ENCODE measurements at places on chromosomes 3 and 15.

DNA sequence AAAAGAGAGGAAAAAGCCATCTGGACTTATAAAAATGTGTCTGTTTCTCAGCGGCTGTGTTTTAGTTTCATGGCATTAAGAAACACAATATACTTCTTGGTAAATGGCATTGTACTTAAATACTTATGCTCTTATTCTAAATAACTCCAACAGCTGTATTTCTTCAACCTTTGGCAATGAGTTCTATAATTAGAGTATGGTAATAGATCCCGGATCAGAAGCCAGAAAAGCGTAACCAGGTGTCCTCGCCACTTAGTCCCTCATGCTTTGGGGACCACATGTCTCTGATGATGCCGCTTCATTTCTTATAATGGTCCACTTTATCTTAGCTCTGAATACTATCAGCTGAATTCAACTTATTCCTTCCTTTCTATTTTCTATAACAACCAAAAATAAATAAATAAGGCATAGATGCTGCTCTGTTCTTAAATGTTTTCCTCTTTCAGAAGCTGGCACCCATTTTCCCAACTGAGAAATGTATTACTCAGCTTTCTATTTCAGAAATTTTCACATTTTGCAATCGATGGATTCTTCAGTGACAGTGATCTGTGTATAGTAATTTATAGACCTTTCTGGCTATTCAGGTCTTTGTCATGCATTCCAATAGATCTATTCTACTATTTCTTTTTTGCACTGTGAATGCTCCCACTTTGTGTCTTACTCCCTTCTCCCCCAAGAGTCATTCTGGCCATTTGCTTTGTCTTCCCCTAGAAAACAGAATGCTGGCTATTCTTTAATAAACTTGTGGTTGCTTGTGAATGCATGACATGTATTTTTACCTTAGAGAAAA lies 87.6 kb upstream of the KBTBD8 start:
- no peak for DNase-seq

DNA sequence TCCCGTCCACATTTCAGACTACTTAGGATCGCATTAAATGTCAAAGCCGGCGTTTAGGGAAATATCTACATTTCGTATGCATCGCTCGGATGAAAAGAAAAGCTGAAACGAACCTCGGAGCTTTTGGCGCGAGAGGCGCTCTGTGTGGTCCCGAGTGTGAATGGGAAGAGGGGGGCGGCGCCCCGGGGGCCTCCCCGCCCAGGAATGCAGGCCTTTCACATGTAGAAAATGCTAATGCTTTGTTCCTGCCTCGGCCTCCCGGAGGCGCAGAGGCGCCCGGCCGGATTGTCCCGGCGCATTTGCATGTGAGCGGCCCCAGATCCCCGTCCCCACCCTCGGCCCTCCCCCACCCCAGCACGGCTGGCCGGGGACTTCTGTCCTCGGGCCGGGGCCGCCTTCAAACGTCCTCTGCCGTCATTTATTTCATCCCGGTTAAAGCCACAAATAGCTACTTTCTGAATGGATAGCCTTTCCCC lies 37.0 kb upstream of the TRIM71 start:
- no peak for DNase-seq

- no peak for DNase-seq
Observed at GRCh38 chr3:22236490-22237270, 485.7 kb upstream of the ZNF385D start.

DNA sequence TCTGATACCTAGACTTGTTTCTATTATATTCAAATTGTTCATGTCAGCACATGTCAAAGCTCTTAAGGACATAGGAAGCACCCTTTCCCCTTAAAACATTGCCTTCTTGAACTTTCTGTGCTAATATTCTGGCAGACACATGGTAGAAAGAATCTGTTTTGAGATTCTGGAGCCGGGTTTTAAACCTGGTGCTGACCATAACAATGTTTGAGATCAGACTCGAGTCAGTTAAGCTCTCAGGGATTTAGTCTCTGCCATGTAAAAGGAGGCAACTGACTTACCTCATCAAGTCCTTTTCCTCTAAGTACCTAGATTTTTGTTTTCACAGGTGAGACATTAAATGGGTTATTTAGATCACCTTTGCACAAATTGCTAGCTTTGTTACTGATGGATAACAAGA lies 38.9 kb downstream of the RBMS3 start:
- no peak for DNase-seq

DNA sequence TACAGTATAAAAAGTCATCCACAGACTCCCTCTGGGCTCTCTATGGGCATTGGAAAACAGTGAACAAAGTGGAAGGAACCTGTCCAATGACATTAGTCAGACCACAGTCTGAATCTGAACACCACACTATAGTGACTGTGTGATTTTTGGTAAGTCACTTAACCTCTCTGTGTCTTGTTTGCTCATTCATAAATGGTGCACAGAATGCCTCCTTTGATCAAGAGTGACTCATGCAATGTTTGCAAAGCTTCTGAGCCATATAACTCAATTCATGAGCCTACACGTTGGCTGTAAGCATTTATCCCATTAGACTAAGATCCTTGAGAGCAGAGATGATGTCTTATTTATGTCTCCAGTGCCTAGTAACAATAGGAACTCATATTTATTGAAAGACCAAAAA lies 46.7 kb downstream of the SV2B start:
- DNase-seq: no peak

DNA sequence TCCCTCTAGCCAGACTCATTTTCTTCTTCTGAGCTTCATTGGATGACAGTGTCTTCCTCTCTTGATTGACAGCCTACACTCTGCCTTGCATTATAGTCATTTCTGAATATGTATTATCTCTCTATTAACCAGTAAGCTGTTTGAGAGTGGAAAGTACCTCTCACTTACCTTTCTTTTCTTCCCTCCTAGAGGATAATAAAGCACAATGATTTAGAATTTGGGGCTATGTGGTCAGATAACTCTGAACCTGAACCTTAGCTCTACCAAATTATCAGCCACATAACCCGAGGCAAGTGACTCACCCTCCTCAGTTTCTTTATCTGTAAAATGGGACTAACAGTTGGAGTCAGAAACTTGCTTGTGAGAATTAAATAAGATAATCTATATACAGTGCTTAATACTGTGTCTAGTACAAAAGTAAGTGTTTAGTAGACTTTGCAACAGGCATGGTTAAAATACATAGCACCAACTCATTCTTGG lies 331.8 kb upstream of the TBL1XR1 start:
- no peak for DNase-seq

GRCh38 chr15:57887825-57888224 lies 177.7 kb downstream of the ALDH1A2 start:
- no peak for DNase-seq

DNA sequence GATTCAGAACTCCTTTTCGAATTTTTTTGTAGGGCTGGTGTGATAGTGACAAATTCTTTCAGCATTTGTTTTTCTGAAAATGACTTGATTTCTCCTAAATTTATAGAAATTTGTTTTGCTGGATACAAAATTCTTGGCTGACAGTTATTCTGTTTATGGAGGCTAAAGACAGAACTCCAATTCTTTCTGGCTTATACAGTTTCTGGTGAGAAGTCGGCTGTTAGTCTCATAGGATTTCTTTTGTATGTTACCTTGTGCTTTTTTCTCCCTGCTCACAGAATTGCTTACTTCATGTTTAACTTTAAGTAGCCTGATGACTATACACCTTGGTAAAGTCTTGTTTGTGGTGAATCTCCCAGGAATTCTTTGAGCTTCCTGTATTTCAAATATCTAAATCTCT lies 1264.6 kb downstream of the NSUN3 start:
- DNase-seq: no peak
